ENCODE measurements at places on chromosomes 11 and 22. TPM values are rescaled to one million over a fixed set of nuclear protein-coding genes. Genes with fewer than 3 reads are reported as not detected.

GRCh38 chr22:44286646-44287045, 26.1 kb downstream of the SHISAL1 start:
- H3K27ac ChIP-seq, result no peak overlapping the region
- no peak overlapping the region for H3K4me3 ChIP-seq
- no peaks in the 10 kb centered on the region for H3K4me1 ChIP-seq
- H3K36me3 ChIP-seq, result no peaks in the 10 kb centered on the region
- DNase-seq, result no peak
- H3K27me3 ChIP-seq, result no peaks in the 10 kb centered on the region

- DNase-seq, result no peak
- no peak overlapping the region for H3K27ac ChIP-seq
- H3K36me3 ChIP-seq, result no peaks in the 10 kb centered on the region
- H3K4me3 ChIP-seq, result no peak overlapping the region
- H3K27me3 ChIP-seq, result no peaks in the 10 kb centered on the region
Measured at GRCh38 chr11:83120327-83120726, 36.6 kb upstream of the PCF11 start.

GRCh38 chr22:50674130-50674500, 1.5 kb downstream of the SHANK3 start:
- peak overlapping the region; percentile 61 for H3K27ac ChIP-seq
- peak overlapping the region; percentile 38 for H3K4me3 ChIP-seq
- DNase-seq, result no peak
- peaks cover 8% of the 10 kb centered on the region for H3K4me1 ChIP-seq
- no peaks in the 10 kb centered on the region for H3K27me3 ChIP-seq

DNA sequence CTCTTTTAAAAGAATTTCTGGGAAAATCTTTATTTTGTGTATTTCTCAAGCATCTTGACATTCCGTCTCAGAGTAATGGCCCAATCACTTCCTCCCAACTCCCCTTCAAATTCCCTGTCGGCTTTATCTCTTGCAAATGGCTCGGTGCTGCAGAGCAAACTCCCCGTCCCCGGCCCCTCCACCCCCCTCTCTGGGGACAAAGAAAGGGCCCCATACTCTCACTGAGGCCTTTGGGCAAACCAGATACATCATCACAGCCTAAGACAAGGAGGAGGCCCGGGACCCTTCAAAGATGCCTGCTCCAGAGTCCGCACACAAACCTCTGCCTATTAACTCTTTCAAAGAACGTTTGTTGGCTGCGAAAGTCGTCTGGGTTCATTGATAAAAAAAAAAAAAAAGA, 3.9 kb upstream of the SMIM38 start:
- DNase-seq, result no peak
- no peaks in the 10 kb centered on the region for H3K4me1 ChIP-seq
- H3K27me3 ChIP-seq, result peaks cover under 1% of the 10 kb centered on the region
- no peak overlapping the region for H3K4me3 ChIP-seq
- H3K36me3 ChIP-seq, result no peaks in the 10 kb centered on the region
- H3K27ac ChIP-seq, result no peak overlapping the region

- H3K4me1 ChIP-seq, result peaks cover 13% of the 10 kb centered on the region
- peaks cover 9% of the 10 kb centered on the region for H3K36me3 ChIP-seq
- no peaks in the 10 kb centered on the region for H3K27me3 ChIP-seq
- H3K27ac ChIP-seq, result no peak overlapping the region
- no peak for DNase-seq
Measured at GRCh38 chr11:62645671-62645945, 805 bp downstream of the GANAB start.

DNA sequence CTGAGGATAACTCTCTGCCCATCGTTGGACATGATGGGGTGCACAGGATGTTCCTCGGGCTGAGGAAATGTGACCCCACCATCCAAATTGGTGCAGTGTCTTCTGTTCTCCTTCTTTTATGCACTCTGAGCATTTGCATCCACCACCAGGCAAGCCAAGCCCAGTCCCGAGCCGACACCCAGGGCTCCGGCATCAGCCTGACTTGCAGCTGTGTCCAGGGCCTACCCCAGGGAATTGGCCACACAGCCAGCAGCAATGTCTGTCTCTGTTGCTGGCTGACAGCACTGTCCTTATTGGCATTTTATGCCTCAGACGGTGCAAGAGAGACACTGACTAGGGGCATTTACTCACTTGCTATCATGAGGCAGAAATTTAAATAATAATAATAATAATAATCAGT, 25.4 kb upstream of the CPT1A start:
- no peak overlapping the region for H3K4me3 ChIP-seq
- H3K36me3 ChIP-seq, result no peaks in the 10 kb centered on the region
- no peak for DNase-seq
- H3K27ac ChIP-seq, result no peak overlapping the region

Gene TPST2
- total RNA-seq, result 99.2 TPM

Gene COX8A
- total RNA-seq, result 260 TPM
